ENCODE measurements at places on chromosomes 16 and 17.

GRCh38 chr17:82883419-82884031 is 43.7 kb upstream of the ZNF750 start:
- DNase-seq: no peak

DNA sequence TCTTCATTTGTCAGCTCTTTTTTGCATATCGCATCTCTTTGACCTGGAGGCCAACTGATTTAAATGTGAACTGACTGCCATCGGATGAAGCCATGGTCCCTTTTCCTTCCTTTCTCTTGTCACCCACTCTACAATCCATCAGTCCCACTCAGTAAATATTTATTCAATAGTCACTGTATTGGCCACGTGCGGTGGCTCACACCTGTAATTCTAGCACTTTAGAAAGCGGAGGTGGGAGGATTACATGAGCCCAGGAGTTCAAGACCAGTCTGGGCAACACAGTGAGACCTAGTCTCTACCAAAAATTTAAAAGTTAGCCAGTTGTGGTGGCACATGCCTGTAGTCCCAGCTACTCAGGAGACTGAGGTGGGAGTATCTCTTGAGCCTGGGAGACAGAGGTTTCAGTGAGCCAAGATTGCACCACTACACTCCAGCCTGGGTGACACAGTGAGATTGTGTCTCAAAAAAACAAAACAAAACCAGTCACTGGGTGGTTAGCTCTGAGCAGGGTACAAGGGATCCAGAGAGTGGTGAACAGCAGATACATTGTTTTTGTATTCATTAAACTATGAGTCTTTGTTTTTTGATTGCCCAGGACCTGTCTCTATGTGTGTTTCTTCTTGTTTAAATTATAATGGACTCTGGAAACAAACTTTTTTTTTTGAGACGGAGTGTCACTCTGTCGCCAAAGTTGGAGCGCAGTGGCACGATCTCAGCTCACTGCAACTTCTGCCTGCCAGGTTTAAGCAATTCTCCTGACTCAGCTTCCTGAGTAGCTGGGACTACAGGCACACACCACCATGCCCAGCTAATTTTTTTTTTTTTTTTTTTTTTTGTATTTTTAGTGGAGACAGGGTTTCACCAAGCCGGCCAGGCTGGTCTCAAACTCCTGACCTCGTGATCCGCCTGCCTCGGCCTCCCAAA is 6.9 kb downstream of the PHAF1 start:
- DNase-seq: no peak

GRCh38 chr17:28344011-28344410 is 8.4 kb downstream of the TNFAIP1 start:
- no peak for DNase-seq

GRCh38 chr16:25812215-25812614 is 120.5 kb downstream of the HS3ST4 start:
- DNase-seq: no peak

GRCh38 chr16:74582970-74583369 is 23.9 kb downstream of the GLG1 start:
- no peak for DNase-seq

DNA sequence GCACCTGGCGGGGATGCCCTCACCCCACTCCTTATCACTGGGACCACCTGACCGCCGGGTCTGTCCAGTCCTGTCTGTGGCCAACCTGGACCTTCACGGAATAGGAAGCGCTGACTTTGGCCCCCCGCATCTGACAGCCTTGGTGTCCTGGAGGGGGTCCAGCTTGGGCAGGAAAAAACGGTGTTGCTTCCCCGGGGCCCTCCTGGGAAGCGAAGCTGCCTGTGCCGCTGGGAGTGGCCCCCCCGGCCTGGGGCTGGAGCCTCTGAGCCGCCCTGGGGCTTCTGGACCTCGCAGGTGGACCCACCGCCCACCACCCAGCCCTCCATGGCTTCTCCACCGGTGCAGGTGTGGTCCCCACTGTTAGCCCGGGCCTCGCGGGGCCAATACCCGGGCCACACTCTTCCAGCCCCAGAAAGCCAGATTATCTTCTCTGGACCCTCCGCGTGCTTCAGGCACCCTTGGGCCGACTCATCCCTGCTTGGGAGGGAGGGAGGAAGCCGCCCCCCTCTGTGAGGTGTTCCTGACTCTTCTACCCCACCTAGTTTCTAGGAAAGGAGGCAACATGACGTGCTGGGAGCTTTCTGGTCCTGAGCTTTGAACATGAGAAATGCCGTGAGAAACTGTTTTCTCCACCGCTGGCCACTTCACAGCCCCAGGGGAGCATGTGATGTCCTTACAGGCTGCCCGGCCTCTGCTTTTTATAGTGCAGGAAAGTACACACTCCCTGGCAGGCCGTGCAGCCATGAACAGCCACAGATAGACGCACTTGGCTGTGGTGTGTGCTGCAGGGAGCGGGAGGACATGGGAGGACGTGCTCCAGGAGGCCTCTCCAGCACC is 1.1 kb downstream of the C1QTNF1 start:
- DNase-seq: no peak

GRCh38 chr17:66945147-66945835 is 19.2 kb upstream of the CACNG4 start:
- DNase-seq: no peak

- DNase-seq: no peak
These were observed 2.0 kb upstream of the CCL11 start for GRCh38 chr17:34283571-34283970.

DNA sequence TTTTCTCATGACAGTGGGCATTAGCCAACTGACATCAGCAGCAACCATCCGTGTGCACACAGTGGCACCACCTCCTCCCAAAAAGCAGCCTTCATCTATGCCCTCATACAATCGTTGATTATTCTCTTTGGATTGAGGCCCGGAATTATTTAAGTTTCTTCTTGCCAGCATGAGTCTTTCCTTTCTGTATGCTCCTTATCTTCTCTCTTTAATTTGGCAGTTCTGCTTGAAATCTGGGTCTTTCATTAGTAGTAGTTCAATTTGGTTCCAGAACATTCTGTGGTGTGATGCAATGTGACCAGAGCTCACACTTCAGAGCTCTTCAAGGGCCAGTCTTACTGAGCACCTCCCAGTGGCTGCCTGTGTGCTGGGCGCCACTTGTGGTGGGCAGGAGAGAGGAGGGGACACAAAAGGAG is 52.2 kb upstream of the STH start:
- DNase-seq: no peak

DNA sequence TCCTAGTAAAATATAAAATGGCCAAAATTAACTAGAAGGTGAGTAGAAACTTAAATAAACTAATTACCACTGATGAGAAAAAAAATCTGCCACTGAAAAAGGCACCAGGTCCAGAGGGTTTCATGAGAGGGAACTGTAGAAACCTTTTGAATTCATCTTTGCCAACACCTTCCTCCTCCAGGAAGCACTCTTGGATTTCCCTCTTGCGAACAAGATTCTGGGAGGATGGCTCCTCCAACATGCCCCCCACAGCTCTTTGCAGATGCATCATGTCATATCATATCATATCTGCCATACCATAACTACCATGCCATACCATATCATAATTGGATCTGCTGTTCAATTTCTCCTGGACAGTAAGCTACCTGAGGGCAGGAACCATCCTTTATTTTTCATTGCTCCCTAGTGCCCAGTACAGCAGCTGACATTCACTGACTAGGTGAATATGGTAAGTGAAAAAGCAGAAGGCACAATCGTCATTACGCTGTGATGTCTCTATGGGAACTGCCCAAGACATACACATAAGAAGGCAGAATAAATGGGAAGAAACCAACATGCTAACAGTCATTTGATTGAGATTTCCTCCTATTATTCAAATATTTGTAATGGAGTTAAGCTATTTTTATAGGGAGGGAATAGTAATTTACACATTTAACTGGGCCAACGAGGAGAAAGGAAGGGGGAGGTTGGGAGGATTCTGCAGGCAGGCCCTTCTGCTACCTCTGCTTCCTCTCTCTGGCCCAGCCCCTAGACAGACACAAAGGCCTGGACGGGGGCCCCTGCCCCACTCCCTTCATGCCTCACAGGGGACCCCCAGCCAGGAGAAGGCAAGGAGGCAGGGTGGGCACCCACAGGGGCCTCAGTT is 110.1 kb upstream of the SMURF2 start:
- DNase-seq: no peak

DNA sequence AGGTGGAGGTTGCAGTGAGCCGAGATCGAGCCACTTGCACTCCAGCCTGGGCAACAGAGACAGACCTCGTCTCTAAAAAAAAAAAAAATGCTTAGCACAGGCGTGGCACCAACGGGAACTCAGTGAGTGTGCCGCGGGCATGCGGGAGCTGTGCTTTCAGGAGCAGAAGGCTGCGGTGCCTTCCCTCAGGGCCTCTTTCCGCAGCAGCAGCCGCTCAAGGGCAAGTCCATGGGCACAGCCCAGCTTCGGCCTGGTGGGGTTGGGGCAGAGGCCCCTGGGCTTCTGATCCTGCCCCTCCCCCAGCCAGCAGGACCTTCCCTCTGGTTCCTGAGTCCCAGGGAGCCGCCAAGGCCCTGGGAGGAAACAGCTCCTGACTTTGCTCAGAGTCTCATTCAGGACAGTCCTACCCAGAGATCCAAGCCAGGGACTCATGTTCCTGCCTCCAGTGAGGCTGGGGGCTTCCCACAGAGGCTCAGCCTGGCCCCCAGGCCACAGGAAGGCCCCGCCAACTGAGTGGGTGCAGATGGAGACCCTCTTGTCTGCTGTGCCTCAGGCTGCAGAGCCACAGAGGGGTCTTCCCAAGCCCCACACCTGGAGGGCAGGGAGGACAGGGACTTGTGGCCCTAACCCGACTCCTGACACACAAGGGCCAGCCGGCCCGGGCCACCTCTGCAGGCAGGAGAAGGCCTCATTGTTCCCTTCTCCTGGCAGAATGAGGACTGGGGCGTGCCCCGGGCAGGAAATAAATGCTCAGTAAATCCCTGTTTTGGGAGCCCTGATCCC is 3.3 kb upstream of the ZG16B start:
- no peak for DNase-seq

DNA sequence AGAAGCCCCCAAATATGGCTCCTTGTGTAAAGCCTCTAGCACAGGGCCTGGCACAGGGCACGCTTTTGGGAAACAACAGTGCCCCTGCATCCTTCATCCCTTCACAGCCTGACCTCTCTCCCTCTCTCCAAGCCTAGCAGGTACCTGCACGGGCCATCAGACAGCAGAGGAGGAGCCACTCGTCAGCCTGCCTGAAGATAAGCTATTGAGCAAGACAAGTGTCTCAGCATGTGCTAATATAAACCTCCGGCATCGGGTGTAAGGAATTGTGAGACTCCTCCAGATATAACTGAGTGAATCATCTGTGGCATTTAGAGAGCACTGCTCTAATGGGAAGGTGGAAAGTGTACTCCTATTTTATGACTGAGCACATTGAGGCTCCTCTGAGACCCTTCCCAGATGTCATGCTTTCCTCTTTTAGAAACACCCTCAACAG is 38.3 kb downstream of the TBX4 start:
- DNase-seq: no peak

Measured in hippocampal formation (tissue), 2 donors.